ENCODE measurements at places on chromosomes 4 and X.

- no peak for DNase-seq
These were observed 72.6 kb upstream of the MBNL3 start for GRCh38 chrX:132561483-132561882.

- no peak for DNase-seq
These were observed 921.8 kb upstream of the FTHL17 start for GRCh38 chrX:31993637-31994036.

GRCh38 chr4:8516996-8517550, 63.1 kb upstream of the GPR78 start:
- DNase-seq: no peak

DNA sequence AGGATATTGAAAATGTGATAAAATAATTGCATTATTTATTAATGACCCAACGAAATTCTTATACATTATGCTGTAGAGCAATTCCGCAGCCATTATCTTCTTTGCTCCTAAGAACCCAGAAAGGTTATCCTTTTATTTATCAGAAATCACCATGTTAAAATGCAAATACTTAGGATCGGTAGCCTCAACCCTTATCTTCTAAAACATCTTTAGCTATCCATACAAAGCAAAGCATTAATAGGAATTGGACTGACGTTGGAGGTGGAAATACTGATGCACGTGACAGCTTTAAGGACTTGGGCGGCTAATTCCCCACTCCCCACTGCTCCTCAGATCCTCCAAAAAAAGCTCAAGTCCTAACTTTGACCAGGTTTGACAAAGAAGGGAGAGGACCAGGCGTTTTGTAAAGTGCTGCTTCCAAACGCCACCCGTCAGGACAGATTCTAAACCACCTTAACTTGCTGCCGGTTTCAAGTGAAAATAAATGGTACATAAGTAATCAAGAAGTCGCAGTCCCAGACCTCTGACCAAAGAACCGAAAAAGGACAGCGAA, 539 bp upstream of the SPCS3 start:
- DNase-seq: no peak

- DNase-seq: no peak
These were observed 312.9 kb downstream of the GLUD2 start for GRCh38 chrX:121360280-121360679.

GRCh38 chr4:22531311-22532019, 15.6 kb upstream of the ADGRA3 start:
- DNase-seq: no peak

DNA sequence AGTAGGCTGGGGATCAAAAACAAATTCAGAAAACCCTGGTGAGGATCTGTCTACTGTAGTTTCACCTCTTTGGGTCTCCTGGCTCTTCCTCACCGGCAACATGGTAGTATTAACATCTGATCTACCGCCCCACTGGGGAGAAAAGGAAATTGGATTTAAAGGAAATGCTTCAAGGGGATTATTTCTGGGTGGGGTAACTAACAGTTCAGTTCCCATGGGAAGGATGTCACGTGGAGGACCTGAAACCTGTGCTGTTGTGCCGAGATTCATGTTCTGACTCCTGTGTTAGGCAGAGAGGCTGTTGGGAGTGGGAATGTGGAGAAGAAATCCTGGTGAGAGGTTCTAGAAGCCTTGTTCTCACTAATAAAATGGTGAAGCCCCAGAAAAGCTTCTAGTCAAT, 254.4 kb downstream of the BCOR start:
- DNase-seq: no peak

DNA sequence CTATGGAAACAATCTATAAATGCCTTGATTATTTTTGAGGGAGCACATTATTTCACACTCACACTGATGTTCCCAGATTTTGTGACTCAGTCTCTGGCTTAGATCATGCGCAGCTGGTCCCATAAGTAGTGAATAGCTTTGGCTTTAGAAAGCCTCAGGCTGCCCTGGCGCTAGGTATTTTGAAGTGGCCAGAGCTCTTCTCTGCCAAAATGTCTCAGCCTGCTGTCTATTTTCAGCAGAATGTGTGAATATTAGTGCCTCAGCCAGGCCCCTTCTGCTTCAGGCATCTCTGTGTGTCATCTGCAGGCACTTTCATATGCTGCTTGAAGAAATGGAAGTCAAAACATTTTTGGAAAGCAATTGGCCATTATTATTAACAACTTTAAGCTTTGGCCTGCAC, 931.0 kb upstream of the INTU start:
- DNase-seq: no peak

DNA sequence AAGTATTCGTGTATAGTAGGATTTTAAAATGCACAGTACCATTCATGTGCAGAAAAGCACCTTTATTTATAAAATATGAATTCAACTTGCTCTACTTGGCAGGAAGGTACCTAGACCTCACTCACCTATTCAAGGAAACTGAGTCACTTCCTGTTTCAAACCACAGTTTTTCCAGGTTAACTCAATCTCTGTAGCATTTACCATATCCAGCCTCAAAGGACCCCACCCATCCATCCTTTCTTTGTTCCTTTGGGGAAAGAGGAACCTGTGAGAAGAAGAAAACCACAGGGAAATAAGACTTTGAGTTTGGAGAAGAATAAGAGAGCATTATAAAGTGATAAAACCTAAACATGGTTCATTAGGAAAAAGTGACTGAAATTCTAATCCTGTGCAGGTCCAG, 250.7 kb downstream of the CBR4 start:
- DNase-seq: no peak

DNA sequence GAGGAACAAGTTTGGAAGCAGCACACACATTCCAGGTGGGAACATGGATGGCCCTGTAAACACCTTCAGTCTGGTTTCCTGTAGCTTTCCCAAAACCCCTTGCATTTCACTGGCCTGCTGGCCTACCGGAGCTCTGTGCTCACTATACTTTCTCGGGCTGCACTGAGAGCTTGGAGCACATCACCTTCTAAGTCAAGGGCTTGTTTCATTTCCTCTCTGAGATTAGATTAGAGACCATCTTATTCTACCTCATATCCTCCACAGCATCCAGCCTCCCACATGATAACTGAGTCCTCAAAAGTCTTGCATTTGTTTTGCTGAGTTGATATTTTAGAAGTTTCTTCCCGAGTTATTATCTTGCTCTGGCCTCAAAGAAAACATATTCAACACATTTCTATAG, 147.7 kb downstream of the RASL11B start:
- no peak for DNase-seq

- DNase-seq: peak; percentile 9
These were observed 129.7 kb downstream of the RAPGEF2 start for GRCh38 chr4:159232465-159233106.

- DNase-seq: no peak
These were observed 63.2 kb downstream of the SEPSECS start for GRCh38 chr4:25096981-25097443.

DNA sequence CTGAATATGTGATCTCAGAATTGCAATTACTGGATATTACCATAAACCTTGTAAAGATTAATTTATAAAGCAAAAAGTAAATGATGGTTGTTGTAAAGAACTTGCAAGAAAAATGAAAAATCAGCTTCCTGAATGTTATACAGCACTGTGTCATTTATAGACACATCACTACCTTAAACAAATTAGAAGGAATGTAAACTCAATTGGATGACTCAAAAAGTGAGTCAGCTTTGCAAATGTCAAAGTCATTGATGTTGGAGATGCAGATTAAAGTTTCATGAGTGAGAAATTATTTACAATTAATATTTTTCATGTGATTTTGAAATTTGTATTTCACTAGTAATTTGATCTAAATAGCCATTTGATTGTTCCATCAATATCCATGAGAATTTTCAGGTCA, 193.2 kb downstream of the RAPGEF2 start:
- DNase-seq: no peak

GRCh38 chr4:188400451-188400850, 261.2 kb downstream of the TRIML1 start:
- no peak for DNase-seq

GRCh38 chr4:101649790-101650515, 140.6 kb upstream of the BANK1 start:
- no peak for DNase-seq

GRCh38 chr4:18980516-18981233, 959.1 kb upstream of the LCORL start:
- no peak for DNase-seq

GRCh38 chr4:130484826-130485225, 1388.9 kb downstream of the C4orf33 start:
- DNase-seq: no peak

GRCh38 chr4:114659386-114660008, 60.9 kb downstream of the UGT8 start:
- peak; percentile 36 for DNase-seq

GRCh38 chrX:149131774-149132173, 373.3 kb downstream of the IDS start:
- no peak for DNase-seq

DNA sequence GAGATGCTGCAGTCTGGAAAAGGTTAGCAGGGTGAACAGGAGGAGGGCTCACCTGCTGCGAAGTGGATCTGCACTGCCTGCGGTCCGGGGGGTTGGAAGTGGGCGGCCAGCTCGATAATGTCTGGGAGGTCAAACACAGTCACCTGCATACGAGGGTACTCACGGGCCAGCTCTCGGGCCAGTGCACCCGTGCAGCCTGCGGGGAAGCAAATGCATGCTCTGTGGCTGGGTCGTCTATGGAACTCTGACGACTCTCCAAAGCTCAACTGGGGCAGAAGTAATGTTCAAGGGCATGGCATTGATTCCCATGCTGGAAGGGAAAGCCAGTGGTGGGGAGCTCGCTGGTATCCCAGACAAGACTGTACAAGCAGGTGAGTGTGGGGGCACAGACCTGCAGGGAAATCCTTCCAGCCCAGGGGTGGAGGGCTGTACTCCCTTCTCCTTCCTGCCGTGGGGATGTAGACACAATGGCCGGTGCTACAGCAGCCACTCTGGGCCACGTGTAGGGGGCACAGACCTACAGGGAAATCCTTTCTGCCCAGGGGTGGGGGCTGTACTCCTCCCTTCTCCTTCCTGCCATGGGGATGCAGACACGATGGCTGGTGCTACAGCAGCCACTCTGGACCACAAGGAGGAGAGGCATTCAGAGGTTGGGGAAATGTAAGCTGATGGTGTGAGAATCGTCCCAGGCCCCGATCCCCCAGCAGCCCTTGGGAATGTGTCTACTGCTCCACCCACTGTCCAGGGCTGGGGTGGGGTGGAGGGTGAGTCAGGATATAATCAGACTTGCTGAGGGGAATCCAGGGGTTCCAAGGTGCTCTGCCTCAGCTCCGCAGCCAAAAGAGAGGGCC, 26.2 kb upstream of the SLC25A6 start:
- DNase-seq: no peak

GRCh38 chr4:102639598-102639997, 121.2 kb downstream of the MANBA start:
- DNase-seq: peak; percentile 38

- no peak for DNase-seq
These were observed 40.5 kb downstream of the SETD7 start for GRCh38 chr4:139515531-139515958.

DNA sequence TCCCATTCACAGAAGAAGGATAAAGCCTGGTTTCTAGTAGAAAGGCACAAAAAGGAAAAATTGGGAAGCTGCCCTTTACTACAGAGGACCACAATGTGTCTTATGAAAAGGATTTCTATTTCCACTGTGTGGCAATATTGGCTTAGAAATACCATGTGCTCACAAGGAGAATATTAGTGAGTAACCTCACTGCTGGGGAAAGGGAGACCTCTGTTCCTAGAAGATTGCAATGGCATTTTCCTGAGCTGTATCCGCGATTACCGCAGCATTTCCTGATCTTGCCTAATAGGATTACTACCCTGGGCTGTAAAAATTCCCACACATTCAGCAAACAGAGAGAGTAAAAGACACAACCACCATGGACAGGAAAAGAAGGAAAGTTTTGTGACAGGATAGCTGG, 308.8 kb upstream of the TECRL start:
- DNase-seq: no peak

DNA sequence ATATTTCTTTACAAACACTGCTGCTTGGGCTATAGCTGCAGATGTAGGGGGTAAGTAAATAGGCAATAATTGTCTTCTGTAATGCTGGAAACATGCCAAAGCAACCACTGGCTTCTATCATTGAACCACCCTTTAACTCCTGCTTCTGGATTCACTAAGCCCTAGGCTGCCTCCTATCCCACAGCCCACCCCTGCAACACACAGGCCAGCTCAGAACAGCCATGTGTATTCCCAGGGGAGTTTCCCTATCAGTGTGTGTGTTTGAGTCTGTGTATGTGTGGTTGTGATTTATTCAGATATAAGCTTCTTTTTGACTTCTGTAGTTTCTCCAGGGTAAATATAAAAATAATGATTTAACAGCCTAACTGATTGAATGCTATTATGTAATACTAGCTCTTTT, 291.3 kb downstream of the PCDH10 start:
- no peak for DNase-seq

DNA sequence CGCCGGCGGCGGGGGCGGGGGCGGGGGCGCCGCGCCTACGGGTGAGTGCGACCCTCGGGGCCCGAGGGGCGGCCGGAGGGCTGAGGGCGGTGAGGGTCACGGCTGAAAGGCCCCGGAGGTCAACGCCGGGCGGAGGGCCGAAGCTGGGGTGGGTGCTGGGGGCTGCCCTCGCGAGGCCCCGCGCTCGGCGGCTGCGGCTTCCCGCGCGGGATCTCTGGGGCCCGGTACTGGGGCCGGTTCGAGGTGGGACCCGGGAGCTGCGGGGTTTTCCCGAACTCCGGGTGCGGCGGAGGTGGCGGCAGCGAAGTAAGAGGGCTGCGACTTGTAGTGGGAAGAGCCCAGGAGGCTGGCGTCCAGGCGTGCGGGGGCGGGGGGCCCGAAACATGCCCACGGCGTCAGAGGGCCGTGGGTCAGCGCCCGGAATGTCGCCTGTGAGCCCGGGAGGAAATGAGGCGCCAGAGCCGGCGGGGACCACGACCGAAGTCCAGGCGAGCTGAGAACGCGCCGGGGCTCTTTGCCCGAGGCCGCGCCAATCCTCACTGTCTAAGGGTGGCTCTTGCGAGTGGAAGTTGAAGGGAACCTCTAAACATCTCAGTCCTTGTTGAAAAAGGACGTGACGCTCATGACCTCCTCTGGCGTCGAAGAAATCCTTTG, 407 bp downstream of the IL13RA1 start:
- DNase-seq: no peak

- DNase-seq: no peak
These were observed 129.7 kb downstream of the CFAP299 start for GRCh38 chr4:80465238-80465637.

DNA sequence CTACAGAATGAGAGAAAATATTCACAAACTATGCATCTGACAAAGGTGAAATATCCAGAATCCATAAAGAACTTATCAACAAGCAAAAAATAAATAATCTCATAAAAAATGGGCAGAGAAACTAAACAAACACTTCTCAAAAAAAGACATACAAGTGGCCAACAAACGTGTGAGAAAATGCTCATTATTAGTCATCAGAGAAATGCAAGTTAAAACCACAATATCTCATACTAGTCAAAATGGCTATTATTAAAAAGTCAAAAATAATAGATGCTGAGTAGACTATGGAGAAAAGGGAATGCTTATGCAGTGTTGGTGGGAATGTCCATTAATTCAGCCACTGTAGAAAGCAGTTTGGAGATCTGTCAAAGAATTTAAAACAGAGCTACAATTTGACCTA, 533.3 kb downstream of the TMA16 start:
- DNase-seq: no peak

GRCh38 chr4:142035566-142035965, 399.2 kb downstream of the IL15 start:
- DNase-seq: no peak

GRCh38 chr4:83054928-83055327, 19.9 kb downstream of the COPS4 start:
- no peak for DNase-seq
